ENCODE measurements at places on chromosomes 4 and X. TPM values are rescaled to one million over a fixed set of nuclear protein-coding genes. Genes with fewer than 3 reads are reported as not detected.
A peak's percentile ranks its signal among the peaks of the same experiment; 100 is the strongest.

DNA sequence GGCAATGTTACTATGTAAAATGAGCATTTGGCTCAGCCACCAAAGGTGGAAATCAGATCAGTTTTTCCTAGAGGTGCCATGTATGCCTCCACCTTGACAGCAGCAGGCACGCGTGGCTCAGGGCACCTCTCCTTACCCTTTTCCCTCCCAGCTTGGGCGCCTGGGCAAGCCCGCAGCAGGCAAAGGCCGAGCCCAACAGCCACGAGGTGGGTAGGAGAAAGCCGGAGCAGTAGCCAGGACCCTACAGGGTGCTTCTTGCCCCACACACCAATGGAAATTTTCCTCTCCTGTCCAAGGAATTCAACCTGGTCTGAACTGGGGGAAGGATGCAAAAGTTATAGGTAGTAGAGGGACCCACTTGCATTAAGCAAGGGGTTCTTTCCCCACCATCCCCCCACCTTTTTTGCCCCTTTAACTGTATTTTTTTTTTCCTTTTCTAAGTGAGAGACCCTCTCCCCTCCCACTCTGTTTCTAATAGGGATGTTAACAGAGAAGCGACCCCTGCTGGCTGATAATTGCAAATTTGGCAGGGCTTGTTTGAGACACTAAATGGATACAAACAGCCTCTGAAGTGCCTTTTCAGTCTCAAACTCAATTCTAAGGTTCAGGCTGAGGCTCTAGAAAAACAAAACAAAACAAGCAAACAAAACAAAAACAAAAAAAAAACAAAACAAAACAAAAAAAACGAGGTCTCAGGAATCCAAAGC is 895.1 kb downstream of the PCDH18 start:
- peak; percentile 19 for DNase-seq

DNA sequence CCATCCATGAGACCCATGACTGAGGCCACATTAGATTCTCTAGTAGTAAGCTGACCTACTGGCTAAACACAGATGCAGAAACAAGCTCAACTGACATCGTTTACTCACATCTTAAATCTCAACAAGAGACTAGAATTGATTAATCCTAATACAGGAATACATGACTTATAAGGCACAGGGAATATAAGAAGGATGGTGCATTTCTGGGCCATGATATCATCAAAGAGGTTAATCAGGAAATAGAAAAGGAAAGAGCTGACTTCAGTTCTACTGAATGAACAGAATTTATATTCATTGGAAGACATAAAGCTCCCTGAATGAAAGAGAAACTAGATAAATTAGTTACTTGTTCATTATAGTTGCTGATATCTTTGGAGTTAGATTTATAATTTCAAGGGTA is 1406.5 kb downstream of the STIM2 start:
- DNase-seq = no peak

EGFL6 gene
- total RNA-seq = not detected

GRCh38 chrX:19554786-19555185 is 39.5 kb upstream of the MAP3K15 start:
- no peak for DNase-seq

DNA sequence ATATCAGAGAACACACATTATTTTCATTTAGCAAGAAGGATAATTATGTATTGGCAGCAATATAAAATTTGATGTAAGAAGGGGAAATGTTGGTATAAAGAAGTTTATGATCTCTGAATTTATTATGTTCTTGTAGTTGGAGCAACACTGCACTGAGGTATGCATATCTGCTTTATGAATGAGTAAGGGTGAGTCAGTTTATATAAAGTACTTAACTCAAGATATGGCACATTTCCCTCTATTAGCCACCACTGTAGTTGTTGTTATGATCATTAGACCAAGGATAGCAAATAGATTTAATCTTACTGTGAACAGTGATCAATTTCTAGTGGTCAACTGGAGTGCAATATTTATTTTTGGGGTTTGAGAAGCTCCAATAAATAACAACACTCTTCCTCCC is 66.6 kb downstream of the SNX25 start:
- DNase-seq = no peak

POU3F4 gene
- total RNA-seq = not detected

DNA sequence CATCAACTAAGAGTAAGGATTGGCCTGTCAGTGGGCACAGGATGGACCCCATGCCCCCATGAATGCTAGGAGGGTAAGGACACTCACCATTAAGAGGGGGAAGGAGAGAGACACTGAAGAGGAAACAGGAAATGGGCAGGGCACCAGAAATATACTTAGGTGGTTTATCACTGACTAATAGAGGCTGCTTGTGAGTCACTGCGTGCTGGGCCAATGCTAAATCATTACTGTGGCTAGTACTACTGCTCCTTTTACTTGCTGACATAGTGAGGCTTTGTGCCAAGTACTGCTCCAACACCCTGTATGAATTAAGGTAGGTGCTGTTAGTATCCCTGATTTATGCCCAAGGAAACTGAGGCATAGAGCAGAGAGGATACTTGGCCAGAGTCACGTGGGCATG is 130.4 kb upstream of the FRMPD4 start:
- no peak for DNase-seq

MTNR1A gene
- not detected for total RNA-seq

DNA sequence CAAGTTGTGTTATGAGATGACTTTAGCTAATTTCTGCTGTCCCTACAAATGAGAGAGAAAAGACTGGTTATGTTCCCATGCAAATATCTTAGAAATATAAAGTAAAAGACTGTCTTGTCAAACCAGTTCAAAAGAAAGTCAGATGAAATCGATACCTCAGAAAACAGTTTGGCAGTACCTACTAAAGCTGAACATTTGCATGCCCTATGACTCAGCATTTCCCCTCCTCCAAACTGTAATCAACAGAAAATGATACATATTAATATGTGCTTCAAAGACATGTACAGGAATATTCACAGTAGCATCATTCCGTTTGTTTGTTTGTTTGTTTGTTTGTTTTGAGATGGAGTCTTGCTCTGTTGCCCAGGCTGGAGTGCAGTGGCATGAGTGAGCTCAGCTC is 90.3 kb downstream of the ARX start:
- DNase-seq = no peak

ACE2 gene
- not detected for total RNA-seq

DNA sequence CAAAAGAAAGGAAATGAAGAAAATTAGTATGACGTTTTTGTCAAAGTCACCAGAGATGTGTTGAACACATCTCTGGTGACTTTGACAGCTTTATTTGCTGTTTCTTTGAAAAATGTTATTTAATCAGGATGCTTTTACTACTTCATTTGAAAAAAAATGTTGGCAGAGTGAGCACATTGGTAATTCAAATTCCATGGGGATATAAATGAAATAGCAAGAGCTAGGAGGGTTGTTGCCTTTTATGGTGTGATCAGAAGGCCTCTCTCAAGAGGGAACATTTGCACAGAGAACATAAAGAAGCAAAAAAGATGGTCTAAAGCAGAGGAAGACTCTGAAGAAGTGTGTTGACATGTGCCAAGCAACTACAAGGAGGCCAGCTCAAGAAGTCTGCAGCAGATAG is 46.6 kb upstream of the CXCL8 start:
- DNase-seq = no peak

GRCh38 chr4:61891953-61892352 is 691.8 kb downstream of the ADGRL3 start:
- no peak for DNase-seq

GRCh38 chrX:11399489-11400094 is 106.4 kb downstream of the AMELX start:
- no peak for DNase-seq

DNA sequence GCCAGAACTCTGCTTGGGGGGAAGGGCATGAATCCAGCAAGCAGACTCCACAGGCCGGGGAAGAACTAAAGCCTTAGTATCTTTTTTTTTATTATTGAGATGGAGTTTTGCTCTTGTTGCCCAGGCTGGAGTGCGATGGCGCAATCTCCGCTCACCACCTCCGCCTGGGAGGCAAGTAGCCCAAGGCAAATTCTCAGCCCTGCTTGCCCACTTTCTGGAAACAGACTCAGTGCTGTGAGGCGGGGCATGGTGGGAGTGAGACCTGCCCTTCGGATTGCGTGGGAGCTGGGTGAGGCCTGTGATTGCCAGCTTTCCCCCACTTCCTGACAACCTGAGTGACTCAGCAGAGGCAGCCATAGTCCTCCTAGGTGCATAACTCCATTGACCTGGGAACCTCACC is 348.8 kb downstream of the GASK1B start:
- DNase-seq = no peak

C1QTNF7 gene
- not detected for total RNA-seq

DNA sequence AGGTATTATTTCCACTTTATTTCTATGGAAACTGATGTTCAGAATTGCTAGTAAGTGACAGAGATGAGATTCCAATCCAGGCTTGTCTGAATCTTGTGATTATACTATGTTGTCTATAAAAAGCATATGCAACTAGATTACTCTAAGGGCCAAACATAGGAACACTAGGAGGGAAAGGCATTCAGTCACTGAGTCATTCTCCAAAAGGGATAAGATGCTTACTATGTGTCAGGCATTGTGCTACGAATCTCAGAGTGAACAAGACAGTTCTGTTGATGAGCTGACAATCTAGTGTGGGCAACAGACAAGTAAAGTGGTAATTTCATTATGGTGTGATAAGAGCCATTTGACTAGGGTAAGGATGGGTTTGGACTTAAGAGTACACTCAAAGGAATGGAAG is 77.2 kb downstream of the RASL11B start:
- no peak for DNase-seq

S100G gene
- not detected for total RNA-seq

DNA sequence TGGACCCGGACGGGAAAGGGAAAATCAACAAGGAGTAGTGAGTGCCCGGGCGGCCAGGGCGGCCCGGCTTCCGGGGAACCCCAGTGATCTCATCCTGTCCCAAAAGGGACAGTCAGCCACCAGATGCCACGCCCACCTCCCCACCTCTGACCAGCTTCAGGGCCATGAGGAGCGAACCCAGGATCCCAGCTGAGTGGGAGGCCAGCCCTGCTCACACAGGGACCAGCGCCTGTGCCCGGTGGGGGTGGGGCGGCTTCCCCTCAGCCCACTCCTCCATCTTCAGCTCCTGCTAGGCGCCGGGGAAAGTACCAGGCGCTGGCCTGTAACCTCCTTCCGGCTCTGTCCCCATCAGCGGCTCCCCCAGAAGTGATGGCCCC is 6.2 kb downstream of the MYL5 start:
- DNase-seq = no peak

DNA sequence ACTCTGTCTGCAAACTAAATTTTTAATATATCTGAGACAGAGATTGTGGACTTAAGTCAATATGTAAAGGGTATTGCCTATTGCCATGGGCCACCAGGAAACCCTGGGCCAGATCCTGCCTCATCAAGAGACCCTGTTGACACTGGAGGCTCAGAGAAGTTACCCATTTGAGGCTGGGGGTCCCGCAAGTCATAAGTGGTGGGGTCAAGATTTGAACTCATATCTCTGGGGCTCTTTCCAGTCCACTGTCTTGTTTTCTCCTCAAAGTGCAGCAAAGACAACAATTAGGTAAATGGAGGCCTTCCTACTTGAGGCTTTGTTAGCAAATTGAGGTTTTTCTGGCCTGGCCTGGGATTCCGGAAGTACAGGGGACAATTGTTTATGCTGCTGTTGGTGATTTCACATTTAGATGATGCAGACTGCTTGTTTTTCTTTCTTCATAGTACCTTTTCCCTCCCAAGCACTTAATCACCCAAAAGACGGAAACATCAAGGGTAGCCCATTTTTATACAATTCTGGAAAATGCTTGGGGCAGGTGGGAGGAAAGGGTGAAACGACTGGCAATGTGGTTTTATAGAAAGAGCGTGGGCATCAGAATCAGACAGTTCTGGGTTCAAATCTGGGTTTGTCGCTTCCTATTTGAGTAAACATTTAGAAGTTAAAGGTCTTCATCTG is 160.0 kb downstream of the SMIM20 start:
- DNase-seq = no peak

DNA sequence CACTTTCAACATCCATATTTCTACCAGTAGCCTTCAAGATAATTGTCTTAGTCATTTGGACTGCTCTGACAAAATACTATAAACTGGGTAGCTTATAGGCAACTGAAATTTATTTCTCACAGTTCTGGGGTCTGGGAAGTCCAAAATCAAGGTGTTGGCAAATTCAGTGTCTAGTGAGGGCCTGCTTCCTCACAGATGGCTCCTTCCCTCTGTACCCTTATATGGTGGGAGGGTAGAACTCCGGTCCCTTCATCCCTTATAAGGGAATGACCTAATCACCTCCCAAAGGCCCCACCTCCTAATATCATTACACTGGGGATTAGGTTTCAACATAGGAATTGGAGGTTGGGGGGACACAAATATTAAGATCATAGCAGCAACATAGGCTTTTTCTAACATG is 7.4 kb upstream of the TBC1D25 start:
- DNase-seq = no peak

GRCh38 chrX:66602381-66602938 is 36.4 kb downstream of the EDA2R start:
- DNase-seq = peak; percentile 4

DNA sequence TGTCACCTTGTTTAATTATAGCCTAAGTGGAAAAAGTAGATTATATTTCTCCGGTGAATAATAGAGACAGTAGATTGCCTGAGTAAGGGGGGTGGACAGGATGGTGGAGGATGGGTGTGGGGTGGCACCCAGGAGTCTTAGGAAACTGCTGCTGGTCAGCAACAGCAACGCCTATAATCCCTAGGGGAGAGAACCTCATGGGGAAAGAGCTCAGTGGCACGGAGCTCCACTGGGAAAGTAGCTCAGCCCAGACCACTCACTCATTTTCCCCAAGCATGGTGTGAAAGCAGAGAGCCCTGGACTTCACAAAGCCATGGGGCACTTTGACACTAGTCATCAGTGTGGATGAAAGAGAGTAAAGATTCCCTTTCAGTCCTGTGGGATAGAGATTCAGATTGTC is 31.1 kb downstream of the METTL14 start:
- no peak for DNase-seq

GRCh38 chr4:38189445-38189844 is 229.2 kb downstream of the PTTG2 start:
- DNase-seq = no peak

Data from OCI-LY7 (cell line).